ENCODE measurements at places on chromosomes 7 and 10.

GRCh38 chr10:1174022-1174421 is 117.8 kb downstream of the WDR37 start:
- DNase-seq = no peak

DNA sequence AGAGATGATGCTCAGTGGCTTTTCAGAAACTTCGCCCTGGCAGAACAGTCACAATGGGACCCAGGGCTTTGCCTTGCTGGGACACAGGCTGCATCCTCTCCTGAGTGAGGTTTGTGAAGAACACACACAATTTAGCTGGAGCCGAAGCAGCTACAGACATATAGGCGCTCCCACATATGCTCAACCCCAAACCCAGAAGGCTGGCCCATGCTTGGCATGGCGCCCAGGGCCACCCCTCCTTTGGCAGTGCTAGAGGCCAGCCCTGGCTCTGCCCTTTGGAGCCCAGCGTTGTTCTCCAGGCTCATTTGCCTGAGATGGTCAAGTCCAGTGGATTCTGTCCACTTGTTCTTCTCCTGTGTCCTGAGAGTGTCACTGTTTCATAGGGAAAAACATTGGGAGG is 94.4 kb downstream of the WDFY4 start:
- no peak for DNase-seq

- no peak for DNase-seq
Observed at GRCh38 chr7:154482863-154483262, 430.7 kb downstream of the DPP6 start.

DNA sequence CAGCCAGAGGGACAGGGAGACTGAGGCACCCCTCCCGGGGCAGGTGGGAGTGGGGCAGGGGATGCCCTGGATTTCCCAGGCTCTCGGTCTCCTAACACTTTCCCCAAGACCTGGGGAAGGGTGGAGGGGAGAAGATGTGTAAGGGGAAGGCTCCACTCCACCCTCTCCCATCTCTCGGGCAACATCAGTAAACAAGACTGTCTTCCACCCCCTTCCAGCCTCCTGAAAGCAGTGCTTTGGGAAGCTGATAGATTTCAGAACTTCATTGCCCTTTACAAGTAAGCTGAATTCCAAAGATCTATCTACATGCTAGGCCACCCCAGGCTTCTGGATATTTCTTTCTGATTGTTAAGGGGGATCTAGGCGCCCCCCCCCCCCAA is 3.7 kb downstream of the FLNC start:
- DNase-seq = no peak

- no peak for DNase-seq
Observed at GRCh38 chr7:29076631-29077030, 69.7 kb downstream of the CPVL start.

GRCh38 chr7:48312151-48312550 is 140.9 kb downstream of the ABCA13 start:
- DNase-seq = no peak

All from HFFc6 (cell line).